ENCODE measurements at places on chromosomes 13 and 19.

- DNase-seq, result no peak
Observed at GRCh38 chr19:1634242-1634937, 18.0 kb downstream of the TCF3 start.

DNA sequence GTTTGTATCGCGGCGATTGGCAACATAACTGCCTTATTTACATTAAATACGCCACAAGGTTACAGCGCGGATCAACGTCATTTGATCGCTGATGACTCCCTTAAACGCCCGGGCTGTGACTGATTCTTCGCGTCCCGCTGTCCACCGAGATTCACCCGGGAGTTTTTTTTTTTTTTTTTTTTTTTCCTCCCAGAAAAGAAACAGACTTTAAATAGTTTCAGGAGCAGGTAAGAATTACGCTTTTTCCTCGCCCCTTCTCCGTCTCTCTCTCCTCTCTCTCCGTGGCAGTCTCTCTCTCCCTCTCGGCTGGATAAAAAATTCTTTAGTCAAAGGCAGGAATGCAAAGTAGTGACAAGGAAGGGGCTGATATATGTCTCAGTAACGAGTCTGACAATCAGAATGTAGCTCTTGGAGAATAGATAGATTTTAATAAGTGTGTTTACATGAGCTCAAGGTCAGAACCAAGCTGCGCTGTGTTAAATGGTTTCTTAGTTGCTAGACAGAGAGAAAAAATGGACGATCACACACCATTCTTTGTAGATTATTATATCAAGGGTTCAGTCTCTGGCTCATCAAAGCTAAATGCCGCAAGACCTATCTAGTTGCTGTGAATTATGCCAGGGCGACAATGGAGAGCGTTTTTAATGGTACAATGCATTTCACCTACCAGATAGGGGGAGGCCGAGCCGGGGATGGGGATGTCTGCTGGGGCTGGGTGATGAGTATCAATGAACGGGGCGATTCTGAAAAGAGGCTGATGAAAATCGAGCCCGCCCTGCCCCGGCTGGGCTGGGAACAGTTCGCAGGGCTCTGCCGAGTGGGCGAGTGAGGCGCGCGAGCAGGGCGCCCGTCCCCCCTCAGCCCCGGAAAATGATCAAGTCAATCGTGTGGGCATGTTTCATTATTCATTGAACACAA is 147.2 kb upstream of the ZNF536 start:
- DNase-seq, result no peak

- DNase-seq, result no peak
Observed at GRCh38 chr13:109976206-109976997, 190.0 kb upstream of the IRS2 start.

- no peak for DNase-seq
Observed at GRCh38 chr13:110274687-110275086, 32.3 kb downstream of the COL4A1 start.

DNA sequence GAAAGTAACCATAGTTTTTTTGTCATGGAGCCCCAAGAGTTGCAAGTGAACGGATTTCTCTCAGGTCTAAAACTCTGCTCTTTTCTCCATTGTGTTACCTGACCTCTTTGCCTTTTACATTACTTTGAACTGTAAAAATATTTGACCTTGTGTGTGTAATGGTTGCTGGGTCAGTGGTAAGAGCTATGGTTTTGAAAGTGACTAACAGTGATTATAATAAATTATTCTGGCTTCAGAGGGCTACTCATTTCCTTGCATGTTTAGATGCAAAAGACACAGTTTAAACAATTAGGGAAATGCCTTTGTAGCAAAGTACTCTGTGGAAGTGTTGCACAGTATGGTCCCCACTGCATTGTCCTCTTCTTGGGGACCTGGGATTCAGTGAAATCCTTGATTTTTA is 29.3 kb upstream of the PSG8 start:
- no peak for DNase-seq

DNA sequence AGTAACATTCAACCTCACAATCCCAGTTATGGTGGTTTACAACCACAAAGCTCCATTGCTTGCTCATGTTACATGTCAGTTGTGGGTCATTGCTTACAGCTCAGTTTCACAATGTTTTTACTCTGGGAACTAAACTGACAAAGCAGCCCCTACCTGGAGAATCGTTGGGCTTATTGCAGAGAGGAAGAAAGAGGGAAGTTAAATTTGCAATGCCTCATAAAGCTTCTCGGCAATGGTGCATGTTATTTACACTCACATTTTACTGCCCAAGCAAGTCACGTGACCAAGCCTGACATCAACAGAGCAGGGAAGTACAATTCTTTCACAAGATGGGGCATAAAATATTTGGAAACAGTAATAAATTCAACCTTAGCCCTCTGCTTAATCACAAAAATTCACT is 441.6 kb downstream of the TDRD3 start:
- DNase-seq, result no peak

- no peak for DNase-seq
Observed at GRCh38 chr13:90999401-90999800, 348.1 kb upstream of the MIR17HG start.

DNA sequence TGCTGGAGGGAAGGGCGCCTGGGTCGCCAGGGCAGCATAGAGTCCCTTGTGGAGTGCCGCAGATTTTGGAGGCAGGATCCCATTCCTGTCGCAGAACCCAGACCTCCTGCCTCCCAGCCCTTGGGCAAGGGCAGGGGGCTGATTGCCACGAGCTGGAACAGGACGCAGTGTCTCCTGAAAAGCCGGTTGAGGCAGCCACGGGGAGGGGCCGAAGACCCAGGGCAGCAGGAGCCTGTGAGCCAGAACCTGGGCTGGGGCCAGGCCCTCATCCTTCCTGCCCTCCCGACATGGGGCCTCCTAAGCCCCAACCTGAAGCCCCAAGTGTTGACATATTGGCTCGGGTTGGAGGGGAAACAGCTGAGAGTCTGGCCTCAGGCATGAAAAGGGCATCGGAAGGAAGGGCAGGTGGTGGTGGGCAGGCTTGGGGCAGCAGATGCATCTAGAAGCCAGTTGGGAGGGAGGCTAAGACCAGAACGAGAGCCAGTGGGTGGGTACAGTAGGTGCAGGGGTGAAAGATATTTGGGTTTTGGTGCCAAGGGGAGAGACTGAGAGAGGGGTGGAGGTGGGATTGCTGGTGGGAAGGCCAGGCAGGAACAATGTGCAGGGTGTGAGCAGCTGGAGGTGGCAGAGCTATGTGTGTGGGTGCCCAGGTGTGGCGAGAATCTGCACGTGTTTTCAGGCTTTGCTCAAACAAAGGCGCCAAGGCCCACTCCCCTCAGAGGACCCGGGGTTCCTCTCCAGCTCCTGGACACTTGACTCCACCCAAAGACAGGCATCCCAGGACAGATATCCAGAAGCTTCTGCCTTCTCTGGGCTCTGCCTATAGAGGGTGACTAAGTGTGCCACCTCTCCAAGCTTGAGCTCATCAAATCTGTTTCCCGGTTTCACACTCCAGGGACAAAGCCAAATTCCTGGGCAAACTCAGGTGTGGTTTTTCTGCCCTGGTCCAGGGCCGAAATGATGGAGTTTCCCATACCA is 1.4 kb upstream of the SBSN start:
- DNase-seq, result no peak

GRCh38 chr19:46860125-46860845 is 512 bp upstream of the ARHGAP35 start:
- DNase-seq, result peak; percentile 99

DNA sequence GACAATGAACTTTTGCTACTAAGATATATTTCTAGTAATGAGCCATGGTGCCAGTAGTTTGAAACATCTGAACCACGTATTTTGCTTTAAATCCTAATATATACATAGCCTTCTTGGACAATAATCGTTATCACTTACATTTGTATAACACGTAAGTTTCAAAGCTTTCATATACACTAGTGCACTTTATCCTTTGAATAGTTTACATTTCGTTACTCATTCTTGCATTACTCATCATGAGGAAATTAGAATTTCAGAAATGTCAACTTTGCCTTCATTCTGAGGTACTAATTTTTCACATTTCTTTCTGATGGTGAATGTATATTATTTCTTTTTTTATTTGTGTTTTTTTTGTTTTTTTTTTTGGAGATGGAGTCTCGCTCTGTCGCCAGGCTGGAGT is 5.8 kb downstream of the KBTBD7 start:
- DNase-seq, result no peak

- DNase-seq, result no peak
Observed at GRCh38 chr13:101624981-101625380, 172.5 kb downstream of the ITGBL1 start.

- DNase-seq, result no peak
Observed at GRCh38 chr13:28410096-28410495, 84.8 kb downstream of the FLT1 start.

- peak; percentile 11 for DNase-seq
Observed at GRCh38 chr19:53101518-53101917, 1.7 kb downstream of the ZNF160 start.

DNA sequence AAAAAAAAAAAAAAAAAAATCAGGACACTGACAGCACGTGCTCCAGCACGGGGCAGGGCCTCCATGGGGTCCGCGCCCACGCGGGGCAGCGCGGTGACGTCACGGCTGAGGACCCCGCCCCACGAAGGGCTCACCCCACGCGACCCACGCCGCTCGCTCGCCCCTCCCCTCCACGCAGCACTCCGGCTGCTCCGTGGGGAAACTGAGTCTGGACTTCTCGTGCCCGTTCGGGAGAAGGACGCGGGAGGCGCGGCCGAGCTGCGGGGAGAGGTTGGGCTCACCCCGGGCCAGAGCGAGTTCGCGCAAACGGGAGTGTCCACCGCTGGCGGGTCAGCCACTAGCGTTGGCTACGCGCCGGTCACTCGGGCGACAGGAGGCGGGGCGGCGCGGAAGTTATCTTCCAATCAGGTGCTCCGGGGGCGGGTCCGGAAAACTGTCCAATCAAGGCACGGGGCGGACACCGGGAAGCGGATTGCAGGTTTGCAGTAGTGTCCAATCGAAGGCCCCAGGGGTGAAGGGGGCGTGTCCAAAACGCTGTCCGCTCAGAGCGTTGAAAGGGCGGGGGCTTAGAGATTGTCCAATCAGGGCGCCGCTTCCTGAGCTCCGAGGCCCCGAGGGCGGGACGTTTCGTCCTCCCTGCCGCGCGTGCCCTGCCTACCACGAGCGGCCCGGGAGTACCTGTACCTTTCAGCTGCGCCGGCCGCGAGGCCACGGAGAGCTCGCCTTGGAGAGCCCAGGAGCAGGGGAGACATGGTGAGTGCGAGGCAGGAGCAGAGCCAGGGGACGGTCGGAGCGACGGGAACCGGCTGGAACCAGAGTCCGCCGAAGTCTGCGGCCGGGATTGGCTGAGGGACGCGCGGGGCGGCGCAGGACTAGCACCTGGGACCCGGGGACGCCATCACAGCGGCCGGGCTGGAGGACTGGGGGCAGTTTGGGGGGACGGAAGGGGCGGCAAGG is at the start of gene ZNF57:
ZNF57 (plus strand) TSS at position 633 of the 957 bp plus-strand sequence; CDS start at position 751, 118 bp downstream.
- peak; percentile 97 for DNase-seq

DNA sequence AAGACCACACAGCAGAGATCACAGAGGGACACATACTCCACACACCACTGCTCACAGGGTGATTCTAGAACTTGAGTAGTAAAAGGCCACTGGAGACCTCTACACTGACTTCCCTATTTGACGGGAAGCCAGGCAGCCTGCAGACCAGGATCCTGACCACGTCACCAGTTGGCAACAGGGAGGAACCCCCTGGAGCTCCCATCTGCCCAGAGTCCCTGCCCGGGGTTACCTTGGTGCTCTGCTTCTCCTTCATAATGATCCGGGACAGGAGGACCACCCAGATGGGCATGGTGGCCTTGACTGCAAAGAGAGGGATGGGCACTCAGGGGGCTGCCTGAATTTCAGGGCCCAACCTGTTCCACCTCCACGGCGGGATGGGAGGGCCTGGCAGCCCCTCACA is 932 bp downstream of the SLC35E1 start:
- DNase-seq, result peak; percentile 34

- no peak for DNase-seq
Observed at GRCh38 chr19:33802801-33803200, 6.1 kb downstream of the KCTD15 start.

GRCh38 chr13:93797463-93797862 is 570.9 kb downstream of the GPC6 start:
- DNase-seq, result no peak
